ENCODE measurements at places on chromosomes 7 and 10.

GRCh38 chr7:21281193-21281592, 146.7 kb upstream of the SP4 start:
- DNase-seq: no peak

GRCh38 chr7:74069086-74069541, 14.5 kb upstream of the LIMK1 start:
- DNase-seq: no peak

GRCh38 chr10:56646329-56647111, 285.5 kb upstream of the ZWINT start:
- no peak for DNase-seq

DNA sequence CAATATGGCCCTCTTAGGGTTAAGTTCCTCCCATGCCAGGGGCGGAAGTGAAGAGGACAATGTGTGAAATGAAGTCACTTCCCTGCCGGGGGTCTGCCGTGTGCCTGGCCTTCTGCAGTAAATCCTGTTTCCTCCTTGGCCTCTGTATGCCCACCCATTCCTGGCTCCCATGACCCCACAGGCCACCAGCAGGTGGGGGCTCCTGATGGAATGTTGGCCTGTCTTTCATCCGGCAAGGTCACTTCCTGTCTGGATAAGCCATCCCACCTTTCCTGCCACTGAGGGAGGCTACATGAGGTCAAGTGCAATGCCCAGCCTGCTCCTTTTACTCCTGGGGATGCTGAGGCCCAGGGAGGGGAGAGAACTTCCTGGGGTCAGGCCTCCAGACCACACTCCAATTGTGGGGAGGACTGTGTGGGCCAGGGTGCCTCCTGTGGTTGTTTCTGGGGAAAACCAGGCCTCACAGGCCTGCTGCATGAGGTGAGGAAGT, 22.3 kb downstream of the PALD1 start:
- DNase-seq: no peak

DNA sequence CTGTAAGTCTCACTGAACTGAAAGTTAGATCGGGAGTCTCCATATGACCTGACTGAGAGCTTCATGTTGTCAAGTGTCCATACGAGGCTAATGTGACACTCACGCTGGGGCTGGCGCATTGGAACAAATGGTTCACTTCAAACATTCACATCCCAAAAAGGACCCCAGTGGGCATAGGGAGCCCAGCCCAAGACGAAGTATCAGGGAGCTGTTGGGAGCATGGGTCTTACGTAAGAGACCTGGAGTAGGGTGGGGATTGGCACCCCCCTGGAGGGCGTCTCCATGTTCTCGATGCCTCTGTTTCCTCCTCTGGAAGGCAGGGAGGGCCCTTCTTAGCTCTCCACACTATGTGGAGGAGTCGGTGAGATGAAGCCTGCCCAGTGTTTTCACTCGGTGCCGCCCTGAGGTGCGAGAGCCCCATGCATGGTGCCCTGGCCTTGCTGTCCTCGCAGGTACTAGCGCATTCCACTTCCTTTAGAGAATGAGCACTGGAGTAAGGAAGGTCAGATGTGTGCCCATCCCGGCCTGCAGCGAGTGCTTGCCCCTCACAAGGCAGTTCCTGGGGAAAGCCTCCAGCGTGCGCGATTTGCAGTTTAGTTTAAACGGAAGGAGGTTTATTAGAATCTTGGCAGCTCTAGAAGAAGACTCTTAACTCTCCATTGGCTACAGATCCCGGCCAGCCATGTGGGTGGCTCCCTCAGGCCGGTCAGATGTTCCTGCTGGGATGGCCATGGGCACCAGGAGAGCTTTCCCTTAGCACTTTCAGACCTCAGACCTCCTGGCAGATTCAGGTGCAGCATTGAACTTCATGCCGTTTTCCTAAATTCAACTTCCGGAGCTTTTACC, 64.4 kb downstream of the PTPRE start:
- DNase-seq: no peak

DNA sequence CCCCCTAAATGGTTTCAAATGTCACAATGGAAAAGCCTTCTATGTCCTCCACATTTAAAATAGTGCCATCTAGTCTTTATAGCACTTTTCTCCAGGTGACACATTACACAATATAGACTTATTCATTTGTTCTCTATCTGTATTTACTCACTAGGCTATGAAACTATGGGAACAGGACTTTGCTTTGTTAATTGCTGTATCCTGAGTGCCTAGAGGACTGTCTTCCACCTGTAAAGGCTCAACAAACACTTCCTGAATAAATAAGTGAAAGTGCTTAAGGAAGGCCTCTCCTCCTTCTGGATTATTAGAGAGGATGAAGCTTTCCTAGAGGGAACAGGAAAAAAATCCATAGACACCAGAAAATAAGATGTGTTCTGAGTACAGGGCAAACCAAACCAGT, 397.6 kb upstream of the LRRN3 start:
- no peak for DNase-seq

GRCh38 chr7:36623247-36623646, 101.0 kb downstream of the AOAH start:
- DNase-seq: no peak
